Effector memory CD4-positive, alpha-beta T cell (primary cell): ENCODE measurements at places on chromosomes 12 and 14.

GRCh38 chr12:25287610-25288009 lies 36.9 kb upstream of the KRAS start:
- DNase-seq, result no peak

- no peak for DNase-seq
Measured at GRCh38 chr12:79685068-79685467, 5.7 kb downstream of the PAWR start.

DNA sequence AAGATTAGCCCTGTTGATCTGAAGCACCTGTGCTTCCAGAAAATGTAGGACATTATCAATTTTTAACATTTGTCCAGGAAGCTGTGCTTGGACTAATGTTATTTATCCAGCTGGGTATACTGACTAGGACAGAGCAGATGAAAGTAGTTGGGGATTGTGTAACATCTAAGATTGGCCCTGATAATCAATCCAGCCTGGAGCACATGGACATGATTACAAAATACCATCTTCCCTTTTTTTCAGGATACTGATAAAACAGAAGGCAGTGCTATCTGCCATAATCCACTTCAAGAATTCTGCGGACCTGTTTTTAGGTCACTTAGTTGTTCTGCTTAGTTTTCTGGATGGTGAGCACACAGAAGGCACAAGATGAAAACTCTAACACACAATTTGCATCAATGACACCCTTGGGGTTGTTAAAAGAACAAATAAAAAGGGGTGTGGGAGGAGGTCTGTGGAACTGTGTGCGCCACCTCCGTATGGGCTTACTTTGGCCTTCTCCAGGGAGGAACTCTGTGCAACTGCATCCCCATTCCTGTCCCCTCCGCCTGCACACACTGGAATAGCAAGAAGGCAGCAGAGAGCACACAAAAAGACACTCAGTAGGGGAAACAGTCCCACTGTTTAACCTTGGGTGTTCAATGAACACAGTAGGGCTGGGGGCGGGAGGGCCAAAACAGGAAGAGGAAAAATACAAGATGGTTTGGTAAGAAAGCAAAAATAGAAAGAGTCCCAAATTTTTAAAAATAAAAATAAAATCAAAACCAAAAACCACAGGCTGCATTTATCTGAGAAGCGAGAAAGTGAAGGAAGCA lies 31.1 kb upstream of the DUSP6 start:
- DNase-seq, result no peak

DNA sequence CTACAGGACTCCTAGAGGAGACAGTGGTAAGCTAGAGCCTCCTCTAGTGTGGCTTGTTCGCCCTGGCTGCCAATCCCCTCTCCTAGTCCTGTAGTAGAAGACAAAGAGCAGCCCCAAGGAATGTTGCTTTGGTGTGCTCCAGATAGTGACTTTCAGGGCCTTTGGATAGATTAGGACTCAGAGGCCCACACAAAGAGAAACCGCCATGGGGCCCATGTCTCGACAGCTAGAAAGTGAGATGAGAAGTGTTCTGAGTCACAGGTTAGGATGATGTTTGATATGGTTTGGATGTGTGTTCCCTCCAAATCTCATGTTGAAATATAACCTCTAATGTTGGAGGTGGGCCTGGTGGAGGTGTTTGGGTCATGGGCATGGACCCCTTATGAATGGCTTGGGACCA lies 51.8 kb upstream of the JDP2 start:
- DNase-seq, result no peak

- peak; percentile 9 for DNase-seq
Measured at GRCh38 chr14:34874386-34875030, 652 bp downstream of the BAZ1A start.

DNA sequence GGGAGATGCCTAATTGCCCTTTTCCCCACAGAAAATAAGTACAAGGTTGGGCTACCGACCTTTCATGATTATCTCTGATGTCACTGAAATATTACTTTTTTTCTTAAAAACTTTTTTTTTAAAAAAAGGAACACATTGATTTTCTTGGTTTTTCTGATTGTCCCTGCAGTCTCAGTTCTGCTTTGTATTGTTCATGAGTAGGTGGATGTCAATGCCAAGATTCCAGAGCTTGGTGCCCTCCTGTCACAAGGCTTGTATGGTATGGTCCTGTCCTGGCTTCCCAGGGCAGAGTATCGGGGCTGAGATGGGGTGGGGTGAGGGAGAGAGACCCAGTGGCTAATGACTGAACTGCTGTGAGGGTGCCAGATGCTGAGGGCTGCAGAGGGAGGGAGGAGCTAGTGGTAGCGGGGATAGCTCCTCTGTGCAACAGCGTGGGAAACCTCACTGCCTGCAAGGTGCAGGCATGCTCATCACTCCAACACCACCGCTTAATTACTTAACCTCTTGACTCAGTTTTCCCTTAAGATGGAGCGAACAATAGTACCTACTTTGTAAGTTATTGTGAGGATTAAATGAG lies 4.4 kb upstream of the CTDSP2 start:
- DNase-seq, result no peak

GRCh38 chr12:48165089-48165981 lies 8.0 kb upstream of the ASB8 start:
- peak; percentile 22 for DNase-seq

GRCh38 chr12:71763677-71764379 lies 9.2 kb downstream of the RAB21 start:
- no peak for DNase-seq

DNA sequence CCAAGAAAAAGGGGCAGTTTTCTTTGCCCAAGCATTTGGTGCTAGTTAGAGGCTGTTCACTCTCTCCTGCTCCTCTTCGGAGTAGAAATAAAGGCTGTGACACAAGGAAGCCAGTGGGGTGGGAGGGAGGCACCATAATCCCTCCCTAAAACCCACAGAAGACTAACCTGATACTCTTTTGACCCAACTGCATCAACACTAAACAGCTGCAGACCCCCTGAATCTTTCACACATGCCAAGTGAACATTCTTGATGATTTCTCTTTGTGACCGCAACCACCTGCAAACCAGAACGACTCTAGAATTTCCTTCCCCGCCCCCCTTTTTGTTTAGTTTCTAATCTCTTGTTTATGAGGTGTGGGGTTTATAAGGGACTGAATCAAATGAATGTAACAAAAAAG lies 175.8 kb upstream of the BCL2L14 start:
- DNase-seq, result no peak

DNA sequence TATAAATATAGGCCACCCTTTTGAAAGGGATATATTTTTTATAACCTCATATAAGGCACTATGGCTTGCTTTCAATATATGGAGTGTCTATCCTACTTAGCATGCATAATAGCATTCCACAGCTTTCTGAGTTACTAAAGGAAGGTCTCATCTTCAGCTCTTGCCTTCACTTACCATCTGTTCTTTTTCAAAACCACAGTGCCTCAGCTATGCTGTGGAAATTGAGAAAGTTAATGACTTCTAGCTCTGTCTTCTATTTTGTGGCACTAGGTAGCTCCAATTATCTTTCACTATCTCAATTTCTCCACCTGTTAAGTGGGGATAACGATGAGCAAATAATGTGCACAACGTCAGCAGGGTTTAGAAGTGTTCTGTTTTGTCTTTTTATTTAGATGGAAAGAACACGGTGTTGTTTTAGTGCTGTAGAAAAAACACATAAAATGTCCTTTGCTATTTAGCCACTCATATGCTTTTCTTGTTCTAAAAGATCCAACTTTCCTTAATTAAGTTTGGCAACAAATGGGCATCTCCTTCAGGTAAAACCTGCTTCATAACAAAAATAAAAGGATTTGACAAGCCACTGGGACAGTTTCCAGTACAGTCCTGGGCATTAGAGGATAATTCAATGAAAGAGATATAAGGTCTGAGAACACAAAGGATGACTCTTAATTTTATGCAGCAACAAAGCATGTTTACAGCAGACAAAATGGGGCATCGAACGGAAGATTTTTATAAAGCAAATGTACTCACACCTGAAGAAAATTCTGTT lies 462.0 kb upstream of the SYT1 start:
- no peak for DNase-seq

GRCh38 chr12:4454315-4454860 lies 8.8 kb upstream of the FGF6 start:
- no peak for DNase-seq

DNA sequence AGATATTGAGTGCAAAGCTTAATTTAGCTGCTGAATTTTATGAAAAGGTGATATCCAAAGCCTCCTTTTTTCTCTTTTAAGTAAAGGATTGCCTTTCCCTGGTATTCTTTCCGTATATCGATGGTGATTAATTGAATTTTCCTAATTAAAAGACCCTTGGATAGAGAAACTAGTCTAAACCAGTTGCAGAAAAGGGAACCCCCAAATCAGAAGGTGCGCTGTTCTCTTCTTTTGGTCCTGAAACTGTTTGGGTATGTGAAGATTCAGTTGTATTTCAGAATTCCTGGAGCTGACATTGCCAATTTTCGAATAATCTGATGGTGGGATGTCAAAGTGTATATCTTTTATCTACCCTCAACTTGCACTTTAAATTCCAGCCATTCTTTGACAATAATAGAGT lies 1.9 kb downstream of the GPHN start:
- no peak for DNase-seq

DNA sequence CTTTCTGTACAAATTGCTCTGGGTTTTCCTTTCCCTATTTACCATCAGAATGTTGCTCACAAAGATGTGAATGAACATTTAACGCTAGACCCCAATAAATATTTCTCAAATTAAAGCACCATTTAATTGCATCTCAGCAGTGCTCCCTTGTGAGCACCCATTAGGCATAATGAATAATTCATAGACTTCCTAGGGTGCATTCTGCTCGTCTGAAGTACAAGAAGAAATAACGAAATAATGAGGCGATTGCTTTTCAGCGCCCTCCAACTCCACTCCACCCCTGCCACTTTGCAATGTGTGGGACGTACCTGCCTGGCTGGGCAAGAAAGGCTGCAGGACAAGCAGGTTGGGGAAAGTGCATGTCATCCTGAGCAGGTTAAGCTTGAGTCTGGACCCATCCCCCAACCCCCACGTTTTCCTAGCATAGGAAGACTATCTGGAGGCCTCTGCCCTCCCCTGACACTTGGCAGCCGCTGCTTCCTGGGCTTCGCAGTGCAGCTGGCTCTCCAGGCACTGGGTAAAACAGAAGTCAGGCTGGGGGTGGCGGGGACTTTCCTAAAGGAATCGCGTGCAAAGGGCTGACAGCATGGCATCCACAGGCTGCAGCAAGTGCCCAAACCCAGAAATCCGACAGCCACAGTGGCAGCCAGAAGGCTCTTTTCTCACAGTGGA lies 253.7 kb downstream of the DUSP6 start:
- no peak for DNase-seq

- DNase-seq, result no peak
Measured at GRCh38 chr12:43108656-43109055, 443.3 kb downstream of the ADAMTS20 start.

DNA sequence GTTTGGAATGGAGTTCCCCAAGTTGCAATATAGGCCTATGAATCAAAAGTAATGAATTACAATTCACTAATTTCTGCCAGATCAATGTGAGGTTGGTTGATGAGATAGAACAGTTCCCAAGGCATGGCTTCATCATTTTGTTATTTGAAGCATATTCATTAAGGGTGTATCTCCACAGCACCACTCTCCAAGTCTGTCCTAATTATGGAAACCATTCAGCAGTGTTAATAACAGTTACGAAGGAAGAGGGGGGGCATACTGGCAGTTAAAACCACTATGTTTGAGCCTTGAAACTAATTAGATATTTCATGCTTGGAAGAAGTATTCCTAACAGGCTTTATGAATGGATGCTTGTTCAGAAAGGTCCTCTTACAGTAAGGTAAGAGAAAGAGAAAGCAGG lies 520.3 kb downstream of the DIO2 start:
- DNase-seq, result no peak

DNA sequence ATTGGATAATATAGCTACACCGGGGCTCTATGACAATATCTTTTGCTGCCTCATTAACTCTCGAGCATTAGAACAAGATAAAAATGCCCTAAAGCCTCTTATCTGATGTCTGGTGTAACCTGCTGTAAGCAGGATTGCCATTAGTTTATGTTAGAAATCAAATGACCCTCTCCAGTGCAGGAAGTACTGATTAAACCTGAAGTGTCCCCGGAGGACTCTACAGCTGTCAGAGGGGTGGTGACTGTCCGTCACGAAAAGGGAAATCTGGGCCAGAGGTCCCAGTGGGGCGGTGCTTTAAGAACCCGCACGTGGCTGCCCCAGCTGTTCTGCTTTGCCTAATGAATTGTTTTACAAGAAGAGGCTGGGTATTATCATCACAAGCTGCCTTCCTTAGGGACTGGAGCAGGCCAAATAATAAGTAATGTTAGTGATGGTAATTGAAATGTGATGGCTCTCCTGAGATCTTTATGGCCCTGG lies 55.7 kb downstream of the LIN52 start:
- no peak for DNase-seq

DNA sequence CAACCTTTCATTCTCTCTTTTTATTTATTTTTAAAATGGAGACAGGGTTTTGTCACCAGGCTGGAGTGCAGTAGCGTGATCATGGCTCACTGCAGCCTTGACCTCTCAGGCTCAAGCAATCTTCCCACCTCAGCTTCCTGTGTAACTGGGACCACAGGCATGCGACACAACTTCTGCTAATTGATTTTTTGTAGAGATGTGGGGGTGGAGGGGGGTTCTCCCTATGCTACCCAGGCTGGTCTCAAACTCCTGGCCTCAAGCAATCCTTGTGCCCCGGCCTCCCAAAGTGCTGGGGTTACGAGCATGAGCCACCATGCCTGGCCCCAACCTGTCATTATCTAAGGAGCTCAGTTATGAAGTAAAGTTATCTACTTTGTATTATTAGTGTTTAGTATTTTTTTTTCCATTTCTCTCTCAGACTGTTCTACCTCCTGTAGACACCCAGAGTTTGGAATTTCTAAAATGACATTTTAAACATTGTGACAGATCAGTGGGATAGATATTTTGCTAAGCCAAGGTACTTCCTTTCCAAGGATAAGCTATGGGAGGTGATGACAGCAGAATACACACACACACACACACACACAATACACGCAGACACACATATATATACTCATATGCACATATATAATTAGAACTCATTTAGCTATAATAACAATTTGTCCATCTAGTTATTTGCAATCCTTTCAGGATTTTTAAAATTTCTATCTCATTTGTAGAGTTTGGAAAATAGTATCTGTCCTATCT lies 2.1 kb upstream of the USP44 start:
- no peak for DNase-seq

- no peak for DNase-seq
Measured at GRCh38 chr12:109592195-109592904, 18.8 kb downstream of the MVK start.
